Fibroblast of the aortic adventitia (primary cell): ENCODE measurements at places on chromosomes 4 and X. TPM values are rescaled to one million over a fixed set of nuclear protein-coding genes. Genes with fewer than 3 reads are reported as not detected.

DNA sequence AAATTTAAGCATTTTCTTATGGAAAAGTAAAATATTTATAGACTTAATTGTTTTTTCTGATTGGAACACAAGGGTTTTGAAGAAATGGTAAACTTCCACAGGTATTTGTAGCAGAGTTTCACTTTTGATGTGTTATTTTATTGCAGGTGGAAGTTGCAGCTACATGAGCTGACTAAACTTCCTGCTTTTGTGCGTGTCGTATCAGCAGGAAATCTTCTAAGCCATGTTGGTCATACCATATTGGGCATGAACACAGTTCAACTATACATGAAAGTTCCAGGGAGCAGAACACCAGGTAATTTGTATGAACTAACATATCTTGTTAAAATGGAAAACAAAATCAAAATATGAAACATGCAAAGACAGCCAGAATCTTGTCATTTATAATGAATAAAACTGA lies 117.4 kb downstream of the DIPK2B start:
- no peak for DNase-seq

MSANTD1 gene
- total RNA-seq: 0.41 and 0.63 TPM in 2 replicates

GRCh38 chr4:181737744-181738143 lies 505.5 kb upstream of the TENM3 start:
- no peak for DNase-seq

DNA sequence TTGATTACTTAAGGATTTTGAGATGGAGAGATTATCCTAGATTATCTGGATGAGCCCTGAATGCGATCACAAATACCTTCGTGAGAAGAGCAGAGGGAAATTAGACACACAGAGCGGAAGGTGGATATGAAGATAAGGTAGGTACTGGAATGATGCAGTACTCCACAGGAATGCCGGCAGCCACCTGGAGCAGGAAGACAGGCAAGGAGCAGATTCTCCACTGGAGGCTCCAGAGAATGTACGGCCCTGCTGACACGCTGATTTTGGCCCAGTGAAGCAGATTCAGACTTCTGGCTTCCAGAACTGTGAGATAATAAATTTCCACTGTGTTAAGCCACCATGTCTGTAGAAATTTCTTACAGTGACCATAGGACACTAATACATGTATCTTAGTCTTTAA lies 79.4 kb upstream of the PITX2 start:
- no peak for DNase-seq

GRCh38 chr4:169226565-169226964 lies 44.2 kb downstream of the SH3RF1 start:
- peak; percentile 54 for DNase-seq
